ENCODE measurements at places on chromosomes 4 and X. TPM values are rescaled to one million over a fixed set of nuclear protein-coding genes. Genes with fewer than 3 reads are reported as not detected.

TMEM47 gene
- total RNA-seq, result 1.5 TPM

SLC49A3 gene
- total RNA-seq, result 0.21 TPM

TLR7 gene
- total RNA-seq, result not detected

TCEAL5 gene
- not detected for total RNA-seq

AREG gene
- 21.5 TPM for total RNA-seq

SRPX gene
- 9.7 TPM for total RNA-seq

GLRB gene
- total RNA-seq, result 1.00 TPM

USP17L29 gene
- not detected for total RNA-seq

AKAP14 gene
- not detected for total RNA-seq

COX7B gene
- total RNA-seq, result 562 TPM

CABS1 gene
- not detected for total RNA-seq

PF4V1 gene
- not detected for total RNA-seq

SPATA18 gene
- 4.5 TPM for total RNA-seq

CRMP1 gene
- 4.9 TPM for total RNA-seq

NPNT gene
- total RNA-seq, result 0.28 TPM

BBS12 gene
- 2.6 TPM for total RNA-seq

GPRASP2 gene
- total RNA-seq, result 4.7 TPM

GAGE2A gene
- total RNA-seq, result not detected

CFAP47 gene
- not detected for total RNA-seq

MAGEA8 gene
- total RNA-seq, result not detected

UCP1 gene
- total RNA-seq, result 0.14 TPM

SPACA5 gene
- not detected for total RNA-seq

DCAF8L2 gene
- not detected for total RNA-seq

KLHL8 gene
- 4.1 TPM for total RNA-seq

COL4A5 gene
- total RNA-seq, result 10.3 TPM

KLB gene
- 0.14 TPM for total RNA-seq

IL13RA1 gene
- total RNA-seq, result 68.4 TPM

SFRP2 gene
- 0.03 TPM for total RNA-seq

IQCM gene
- not detected for total RNA-seq

SLC10A4 gene
- total RNA-seq, result 4.4 TPM

All from A549 treated with AZD2906 at 1 μM for 4 hours (cell line).